NCI-H2171 (cell line): ENCODE measurements at places on chromosomes 5 and 9.

- DNase-seq, result peak; percentile 62
These were observed 679.6 kb downstream of the IRX1 start for GRCh38 chr5:4275232-4275631.

DNA sequence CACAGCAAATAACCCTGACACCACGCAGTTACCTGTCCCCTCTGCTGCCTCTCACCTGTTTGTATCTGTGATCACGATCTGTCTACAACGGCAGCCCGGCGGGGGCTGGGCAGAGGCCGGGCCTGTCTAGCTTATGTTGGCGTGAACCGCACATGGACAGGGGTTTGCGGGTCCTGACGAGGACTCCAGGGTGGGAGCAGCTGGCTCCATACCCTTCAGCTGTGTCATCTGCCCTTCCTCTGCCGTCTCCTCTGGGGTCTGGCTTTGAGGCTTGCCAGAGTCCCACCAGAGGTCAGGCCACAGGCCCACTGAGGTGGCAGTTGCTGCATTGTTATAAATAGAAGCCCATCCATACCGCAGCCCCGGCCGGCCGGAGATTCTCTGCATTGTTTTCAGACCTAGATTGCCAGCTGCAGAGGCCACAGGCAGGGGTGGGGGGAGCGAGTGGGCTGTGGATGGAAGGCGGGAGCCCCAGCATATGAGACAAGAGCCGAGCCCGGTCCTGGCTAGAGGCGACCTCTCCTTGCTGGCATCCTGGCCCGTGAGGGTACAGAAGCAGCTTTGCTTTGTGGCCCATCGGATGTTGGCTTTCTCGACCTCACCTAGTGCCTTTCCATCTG lies 37.8 kb downstream of the FAM78A start:
- DNase-seq, result no peak

DNA sequence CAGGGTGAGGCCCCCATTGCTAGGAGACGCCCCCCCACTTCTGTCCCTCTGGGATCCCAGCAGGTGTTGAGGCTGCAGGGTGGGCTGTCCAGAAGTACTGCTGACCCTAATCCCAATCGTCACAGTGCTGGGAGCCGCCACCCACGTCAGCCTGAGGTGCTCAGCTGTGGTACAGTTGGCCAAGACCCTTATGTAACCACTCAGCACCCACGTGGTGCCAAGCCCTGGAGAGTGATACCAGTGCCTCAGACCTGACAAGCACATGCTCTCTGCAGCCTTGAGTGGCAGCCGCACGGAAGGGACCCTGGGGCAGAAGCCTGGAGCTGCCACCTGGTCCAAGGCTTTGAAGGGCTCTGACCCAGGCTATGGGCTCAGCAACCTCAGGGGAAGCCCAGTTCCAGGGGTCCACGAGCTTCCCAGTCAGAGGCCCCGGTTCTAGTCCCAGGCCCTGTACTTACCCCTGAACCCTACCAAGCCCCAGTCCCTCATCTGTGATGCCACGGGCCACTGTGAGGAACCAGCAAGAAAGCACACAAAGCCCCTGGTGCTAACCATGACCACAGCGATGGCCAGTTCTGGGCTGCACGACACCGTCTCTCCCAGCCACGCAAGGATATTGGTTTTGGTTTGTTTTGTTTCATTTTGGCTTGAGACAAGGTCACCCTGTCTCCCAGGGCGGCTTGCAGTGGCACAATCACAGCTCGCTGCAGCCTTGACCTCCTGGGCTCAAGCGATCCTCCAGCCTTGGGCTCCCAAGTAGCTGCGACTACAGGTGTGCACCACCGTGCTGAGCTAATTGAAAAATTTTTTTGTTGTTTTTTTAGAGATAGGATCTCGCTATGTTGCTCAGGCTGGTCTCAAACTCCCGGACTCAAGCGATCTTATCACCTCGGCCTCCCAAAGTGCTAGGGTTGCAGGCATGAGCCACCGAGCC lies 50.7 kb downstream of the DBH start:
- DNase-seq, result no peak

- peak; percentile 84 for DNase-seq
These were observed 77.2 kb upstream of the NEK6 start for GRCh38 chr9:124180557-124180956.

DNA sequence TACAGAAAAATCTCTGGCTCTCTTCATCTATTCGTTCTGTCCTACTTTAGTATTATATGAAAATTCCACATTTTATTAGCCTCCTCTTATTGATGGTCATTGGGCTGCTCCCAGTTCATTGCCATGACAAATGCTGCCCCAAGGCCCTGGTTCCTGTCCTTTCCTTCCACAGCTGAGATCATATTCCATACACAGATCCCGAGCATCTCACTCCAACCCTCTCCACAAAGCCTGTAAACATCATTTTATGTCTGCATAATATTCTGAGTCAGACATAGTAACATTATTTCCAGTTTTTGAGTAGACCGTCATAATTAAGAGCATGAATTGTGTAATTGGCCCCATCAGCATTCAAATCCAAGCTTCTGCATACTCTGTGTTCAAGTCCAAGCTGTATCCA lies 86.3 kb downstream of the MVB12B start:
- DNase-seq, result no peak

- DNase-seq, result peak; percentile 72
These were observed at the start of gene JADE2 for GRCh38 chr5:134524826-134525682. JADE2 (plus strand) TSS chr5:134525670; CDS start chr5:134535858, 10,188 bp downstream.

- DNase-seq, result no peak
These were observed 284.1 kb upstream of the GRAMD2B start for GRCh38 chr5:126139086-126139485.

DNA sequence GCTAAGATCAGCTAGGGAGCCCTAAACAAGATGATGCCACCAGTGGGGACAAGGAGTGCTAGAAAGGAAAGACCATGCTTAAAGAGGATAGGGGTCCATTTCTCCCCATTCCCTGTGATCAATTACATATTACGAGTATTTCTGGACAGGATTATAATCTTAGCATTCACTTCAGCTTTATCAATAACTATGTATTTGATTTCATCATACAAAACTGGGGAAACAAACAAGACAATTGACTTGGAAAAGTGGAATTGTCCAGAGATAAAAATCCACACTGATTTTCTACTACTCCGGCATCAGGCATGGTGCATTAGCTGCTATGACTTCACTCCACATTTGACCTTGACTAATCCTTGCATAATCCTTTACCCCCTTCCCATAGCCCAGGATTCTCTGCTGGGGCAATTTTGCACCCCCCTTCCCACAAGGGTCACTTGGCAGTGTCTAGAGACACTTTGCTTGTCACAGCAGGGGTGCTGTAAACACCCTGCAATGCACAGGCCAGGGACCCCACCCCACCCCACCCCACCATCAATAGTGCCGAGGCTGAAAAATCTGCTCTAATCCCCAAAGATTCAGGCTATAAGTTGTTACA lies 29.9 kb upstream of the UBE2QL1 start:
- DNase-seq, result no peak

DNA sequence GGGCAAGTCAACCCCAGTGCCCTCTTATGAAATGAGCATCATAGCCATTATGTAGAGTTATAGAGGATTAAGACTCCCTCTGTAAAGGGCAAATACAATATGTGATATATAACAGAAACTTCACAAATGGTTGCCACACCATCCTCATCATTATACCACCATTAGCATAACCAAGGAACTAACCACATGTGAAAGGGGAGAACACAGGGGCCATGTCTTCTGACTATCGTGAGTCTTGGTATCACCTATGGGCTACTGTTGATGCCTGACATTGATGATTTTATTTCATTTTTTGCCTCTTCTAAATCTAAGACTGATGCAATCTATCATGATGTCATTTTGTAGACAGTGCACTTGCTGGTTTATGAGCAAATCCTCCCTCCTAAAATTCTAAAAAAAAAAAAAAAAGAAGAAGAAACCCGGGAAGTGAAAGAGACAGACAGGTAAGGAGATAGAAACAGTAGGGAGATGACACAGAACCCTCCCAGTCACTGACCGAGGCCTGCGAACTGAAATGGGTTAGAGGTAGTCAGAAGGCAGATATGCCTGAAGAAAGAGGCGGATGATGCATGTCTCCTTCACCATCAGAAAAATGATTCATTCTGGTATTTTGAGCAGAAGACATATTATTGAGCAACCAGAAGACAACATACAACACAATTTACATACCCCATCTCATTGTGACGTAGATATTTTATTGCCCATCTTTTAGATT lies 266.0 kb downstream of the DMAC1 start:
- no peak for DNase-seq

DNA sequence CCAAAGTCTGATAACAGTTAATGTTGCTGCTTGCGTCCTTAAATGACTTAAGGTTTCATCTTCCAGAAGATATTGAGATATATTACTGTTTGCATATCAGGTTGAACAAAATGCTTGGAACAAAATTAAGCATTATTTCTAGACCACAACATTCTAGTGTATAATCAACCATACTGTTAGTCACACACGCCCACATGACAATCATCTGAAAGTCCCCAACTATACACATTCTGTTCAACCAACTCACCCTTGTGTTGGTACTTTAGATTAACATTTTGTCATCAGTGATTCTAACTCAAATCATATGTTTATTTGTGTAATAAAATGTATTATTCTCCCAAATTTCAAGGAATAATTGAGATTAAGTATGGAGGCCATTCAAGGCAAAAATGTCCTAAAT lies 47.3 kb downstream of the LURAP1L start:
- no peak for DNase-seq

- DNase-seq, result no peak
These were observed 21.1 kb upstream of the SLC28A3 start for GRCh38 chr9:84361645-84362044.

- no peak for DNase-seq
These were observed 281.7 kb upstream of the TRPM3 start for GRCh38 chr9:71403106-71403505.

DNA sequence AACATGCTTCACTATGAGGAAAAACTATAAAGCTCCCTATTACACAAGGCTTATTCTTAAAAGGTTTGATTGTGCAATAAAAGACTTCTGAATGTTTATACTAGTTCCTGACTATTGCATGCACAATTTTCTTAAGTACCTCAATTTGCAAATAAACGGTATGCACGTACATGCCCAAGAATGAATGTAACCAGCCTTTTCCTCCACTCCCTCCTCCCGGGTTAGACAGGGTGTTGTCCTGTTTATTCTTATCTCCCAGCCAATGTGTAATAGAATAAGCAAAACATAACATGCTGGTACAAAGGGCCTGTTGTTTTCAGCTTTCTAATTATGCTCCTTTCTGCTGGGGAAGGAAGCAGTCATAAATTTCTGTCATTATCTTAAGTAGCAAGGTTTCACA lies 79.1 kb downstream of the AOPEP start:
- DNase-seq, result no peak

GRCh38 chr9:93064392-93065134 lies 6.1 kb downstream of the SUSD3 start:
- peak; percentile 35 for DNase-seq

DNA sequence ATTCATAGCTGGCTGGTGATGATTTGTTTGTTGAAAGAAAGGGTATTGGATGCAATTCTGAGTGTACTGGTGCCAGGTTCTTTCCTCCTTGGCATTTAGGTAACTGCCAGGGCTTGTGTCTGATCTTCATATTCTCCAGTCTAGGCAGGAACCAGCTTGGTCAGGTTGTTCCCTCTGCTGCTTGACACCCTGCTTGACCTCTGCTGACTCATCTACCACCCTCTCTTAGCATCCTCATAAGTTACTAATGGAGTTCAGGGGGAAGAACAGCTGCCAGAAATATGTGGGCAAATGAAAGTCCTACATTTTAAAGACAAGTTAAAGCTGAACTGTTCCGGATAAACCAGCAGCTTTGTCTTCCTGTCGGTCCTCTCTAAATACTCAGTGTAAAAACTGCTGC lies 116.1 kb upstream of the TNC start:
- no peak for DNase-seq

- DNase-seq, result no peak
These were observed 233.1 kb downstream of the ARHGAP26 start for GRCh38 chr5:143003328-143003636.

GRCh38 chr9:34665381-34666250 lies 3.2 kb upstream of the CCL27 start:
- DNase-seq, result peak; percentile 81

- DNase-seq, result no peak
These were observed 49.3 kb downstream of the NR2F1 start for GRCh38 chr5:93632327-93632726.

DNA sequence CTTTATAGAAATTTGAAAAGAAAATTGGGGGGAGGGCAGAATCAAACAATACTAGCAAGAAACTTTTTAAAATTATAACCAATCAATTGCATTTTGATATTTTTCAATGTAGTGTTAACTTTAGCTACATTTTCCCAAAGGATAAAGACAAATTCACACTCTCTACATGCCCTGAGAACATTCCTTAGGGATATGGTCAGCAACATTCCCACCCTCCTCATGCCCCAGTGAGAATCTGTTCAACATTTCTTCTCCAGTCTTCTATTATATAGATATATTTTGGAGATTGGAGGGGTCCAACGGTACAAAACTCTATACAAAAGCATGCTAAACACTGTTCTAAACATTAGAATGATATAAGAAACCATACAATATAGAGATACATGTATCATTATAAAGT lies 11.6 kb upstream of the PRR16 start:
- DNase-seq, result no peak

DNA sequence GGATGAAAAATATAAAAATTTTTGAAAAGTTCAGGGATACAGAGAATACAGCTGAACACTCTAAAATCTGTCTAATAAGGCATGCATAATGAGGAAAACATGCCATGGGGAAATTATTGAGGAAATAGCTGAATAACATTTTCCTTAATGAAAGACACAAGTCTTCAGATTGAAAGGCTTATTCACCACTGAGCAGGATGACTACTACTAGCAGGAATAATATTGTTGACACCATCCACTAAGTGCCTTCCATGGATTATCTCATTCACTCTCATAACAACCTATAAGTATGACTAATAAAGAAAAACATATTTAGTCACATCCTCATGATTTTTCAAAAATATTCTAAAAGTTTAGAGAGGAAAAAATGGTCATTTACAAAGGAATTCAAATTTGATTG lies 96.7 kb upstream of the FER start:
- DNase-seq, result no peak

DNA sequence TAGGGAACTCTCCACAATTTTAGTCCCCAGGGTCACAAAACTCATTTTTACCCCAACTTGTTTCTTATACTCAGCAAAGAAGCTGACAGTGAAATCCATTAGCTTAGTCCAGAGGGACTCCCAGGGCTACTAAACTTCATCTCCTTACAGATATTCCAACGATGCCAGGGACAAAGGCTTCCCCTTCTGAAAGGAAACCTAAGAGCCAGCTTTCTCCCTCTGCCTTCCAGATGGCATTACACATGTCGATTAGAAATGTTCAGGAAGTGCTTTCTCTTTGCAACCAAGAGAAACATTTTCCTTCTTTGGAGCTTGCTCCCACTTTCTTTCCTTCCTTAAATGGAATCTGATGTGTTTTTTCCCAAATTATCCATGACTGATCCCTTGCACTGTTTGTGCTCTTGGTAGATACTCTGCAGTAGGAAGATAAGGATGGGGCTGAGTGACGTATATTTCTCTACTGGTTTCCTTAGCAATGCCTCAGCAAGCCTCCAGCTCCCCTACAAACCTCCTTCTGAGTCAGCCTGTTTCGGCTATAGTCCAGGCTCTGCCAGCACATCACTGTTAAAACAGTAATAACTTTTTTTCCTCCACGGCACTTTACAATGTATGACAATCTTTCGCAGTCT lies 43.0 kb upstream of the HTR4 start:
- no peak for DNase-seq
